ENCODE measurements at places on chromosomes 7 and 10.

GRCh38 chr10:11655836-11656235 lies 44.4 kb upstream of the USP6NL start:
- no peak for DNase-seq

- no peak for DNase-seq
Observed at GRCh38 chr10:12628153-12628552, 278.8 kb downstream of the CAMK1D start.

DNA sequence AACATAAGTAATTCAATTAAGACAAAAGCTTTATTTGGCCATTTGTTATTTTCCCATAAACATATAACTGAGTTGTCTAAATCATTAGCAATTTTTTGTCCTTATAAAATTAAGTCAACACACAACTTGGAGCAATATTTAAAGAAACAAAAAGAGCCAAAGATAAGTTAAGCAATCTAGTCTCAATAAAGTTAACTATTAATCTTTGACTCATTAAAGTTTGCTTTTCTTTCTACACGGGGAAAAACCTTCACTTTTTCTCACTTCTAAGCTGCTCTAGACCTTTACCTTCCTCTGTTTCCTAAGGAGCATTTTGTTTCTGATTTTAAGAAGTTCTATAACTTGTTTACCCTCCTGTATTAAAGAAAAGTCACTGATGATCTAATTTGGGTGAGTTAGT lies 867.1 kb upstream of the PHF14 start:
- DNase-seq: no peak

DNA sequence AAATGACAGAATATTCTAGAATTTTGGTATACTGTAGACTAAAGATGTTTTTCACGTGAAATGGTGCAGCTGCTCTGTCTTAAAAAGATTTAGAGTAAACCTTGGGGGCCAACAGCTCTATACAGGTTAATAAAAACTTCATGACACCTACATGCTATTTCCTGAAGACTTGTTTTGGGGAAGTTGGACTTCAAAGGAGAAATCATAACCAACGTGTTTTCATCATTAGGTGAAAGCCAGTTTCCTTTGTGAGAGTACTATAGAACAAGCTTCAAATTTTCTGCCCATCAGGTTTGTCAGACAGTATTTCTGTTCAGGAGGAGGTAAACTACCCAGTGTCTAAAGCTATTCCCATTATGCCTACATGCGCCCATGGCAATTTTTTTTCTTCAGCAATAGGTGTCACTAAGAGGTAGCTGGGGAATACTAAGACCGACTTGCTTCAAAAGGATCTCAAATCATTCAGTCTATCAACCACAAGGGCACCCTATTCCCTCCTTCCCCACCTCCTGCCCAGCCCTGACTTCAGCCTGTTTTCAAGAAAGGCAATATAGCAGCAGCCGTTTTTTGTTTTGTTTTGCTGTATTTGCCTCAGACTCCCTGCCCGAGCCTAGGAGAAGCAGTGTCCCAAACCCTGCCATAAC lies 237.3 kb upstream of the SP8 start:
- DNase-seq: no peak

DNA sequence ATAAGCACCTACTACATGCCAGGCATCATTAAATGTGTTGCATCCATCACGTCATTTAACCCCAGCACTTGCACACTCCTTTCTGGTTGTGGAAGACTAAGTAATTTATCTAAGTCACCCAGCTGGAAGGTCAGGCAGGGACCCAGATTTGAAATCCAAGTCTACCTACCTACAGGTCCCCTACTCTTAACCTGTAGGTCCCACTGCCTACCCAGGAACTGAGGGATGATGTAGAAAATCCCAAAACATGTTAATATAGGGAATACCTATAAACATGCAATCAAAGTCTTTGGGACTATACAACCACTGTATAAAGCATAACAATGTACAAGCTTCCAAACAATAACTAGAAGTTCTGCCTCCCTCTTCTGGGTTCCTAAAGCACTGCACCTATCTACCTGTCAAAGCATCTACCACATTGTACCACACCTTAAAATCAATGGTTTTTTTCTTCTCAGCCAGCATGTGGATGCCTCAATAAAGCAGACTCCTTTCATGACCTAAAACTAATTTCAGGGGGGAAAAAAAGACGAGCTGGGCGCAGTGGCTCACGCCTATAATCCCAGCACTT lies 5.6 kb downstream of the IL6 start:
- DNase-seq: no peak

GRCh38 chr10:46236941-46237681 lies 49.7 kb upstream of the ANTXRL start:
- DNase-seq: peak; percentile 31

DNA sequence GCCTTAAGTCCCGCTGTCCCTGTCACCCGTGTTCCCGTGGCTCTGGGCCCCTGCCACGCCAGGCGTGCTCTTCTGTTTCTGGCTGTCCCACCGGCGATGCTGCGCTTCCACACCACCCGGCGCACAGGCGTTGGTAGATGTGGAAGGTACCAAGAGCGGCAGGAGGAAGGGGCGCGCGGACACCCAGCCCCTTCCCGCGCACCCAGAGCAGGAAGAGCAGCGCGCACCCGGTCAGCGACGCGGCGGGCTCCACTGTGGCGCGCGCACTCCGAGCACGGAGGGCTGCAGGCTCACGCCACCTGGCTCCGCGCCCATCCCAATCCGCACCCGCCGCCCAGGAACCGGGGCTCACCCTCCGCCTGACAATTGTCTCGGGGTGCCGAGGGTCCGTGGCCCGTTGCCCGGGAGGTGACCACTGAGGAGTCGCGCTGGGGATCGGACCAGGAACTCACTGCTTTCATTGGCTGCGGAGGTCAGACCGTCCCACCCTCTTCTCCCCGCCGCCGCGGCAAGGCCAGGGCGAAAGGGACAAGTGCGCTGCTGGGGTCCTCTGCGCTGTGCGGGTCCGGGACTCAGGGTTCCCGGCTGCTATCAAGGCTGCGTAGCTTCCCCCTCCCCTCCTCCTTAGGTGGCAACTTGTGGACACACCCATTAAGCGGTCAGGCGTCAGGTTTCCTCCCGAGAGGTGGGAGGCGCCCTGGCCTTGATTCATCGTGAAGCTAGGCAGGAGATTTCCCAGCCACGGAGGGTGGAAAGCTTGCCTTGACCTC lies 121.6 kb upstream of the ZNF92 start:
- DNase-seq: peak; percentile 93

- peak; percentile 46 for DNase-seq
Observed at GRCh38 chr7:131945313-131945911, 389.0 kb upstream of the PODXL start.

GRCh38 chr10:86284355-86285105 lies 82.1 kb downstream of the GRID1 start:
- DNase-seq: peak; percentile 35

DNA sequence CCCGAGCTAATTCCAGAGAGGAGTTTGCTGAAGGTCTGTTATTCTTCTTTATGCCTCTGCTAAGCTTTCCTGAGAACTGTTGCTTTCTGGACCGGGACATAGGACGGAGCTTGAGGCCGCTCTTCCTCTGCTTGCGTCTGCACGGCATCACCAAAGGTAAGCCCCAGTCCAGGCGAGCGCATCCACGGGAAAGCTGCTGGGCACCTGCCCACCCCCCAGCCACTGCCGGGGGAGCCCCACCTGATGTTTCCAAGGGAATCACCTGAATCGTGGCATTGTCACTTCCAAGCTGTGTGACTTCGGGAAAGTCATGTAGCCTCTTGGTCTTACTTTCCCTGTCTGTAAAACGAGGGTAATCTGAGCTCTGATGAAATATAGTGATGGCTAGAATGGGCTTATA lies 45.1 kb upstream of the PLEKHA1 start:
- DNase-seq: no peak

DNA sequence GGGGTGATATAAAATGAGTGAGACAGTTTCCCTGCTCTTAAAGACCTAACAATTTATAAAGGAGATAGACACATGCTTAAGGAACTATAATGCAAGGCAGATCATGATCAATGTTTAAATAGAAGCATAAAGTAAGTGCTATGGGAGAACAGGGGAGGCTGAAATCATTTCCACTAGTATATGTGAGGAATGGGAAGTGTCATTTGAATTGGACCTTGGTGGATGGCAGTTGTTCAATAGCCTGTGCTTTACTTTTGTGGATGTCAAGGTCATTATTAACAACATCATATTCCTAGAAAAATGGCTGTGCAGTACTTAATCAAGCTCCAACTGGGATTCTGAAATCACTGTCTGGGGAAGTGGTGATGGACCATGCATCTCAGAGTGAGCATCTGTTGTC lies 14.7 kb downstream of the NPY start:
- no peak for DNase-seq

- no peak for DNase-seq
Observed at GRCh38 chr10:23368816-23369640, 24.4 kb upstream of the C10orf67 start.

- no peak for DNase-seq
Observed at GRCh38 chr7:620056-620455, 100.4 kb upstream of the PDGFA start.

DNA sequence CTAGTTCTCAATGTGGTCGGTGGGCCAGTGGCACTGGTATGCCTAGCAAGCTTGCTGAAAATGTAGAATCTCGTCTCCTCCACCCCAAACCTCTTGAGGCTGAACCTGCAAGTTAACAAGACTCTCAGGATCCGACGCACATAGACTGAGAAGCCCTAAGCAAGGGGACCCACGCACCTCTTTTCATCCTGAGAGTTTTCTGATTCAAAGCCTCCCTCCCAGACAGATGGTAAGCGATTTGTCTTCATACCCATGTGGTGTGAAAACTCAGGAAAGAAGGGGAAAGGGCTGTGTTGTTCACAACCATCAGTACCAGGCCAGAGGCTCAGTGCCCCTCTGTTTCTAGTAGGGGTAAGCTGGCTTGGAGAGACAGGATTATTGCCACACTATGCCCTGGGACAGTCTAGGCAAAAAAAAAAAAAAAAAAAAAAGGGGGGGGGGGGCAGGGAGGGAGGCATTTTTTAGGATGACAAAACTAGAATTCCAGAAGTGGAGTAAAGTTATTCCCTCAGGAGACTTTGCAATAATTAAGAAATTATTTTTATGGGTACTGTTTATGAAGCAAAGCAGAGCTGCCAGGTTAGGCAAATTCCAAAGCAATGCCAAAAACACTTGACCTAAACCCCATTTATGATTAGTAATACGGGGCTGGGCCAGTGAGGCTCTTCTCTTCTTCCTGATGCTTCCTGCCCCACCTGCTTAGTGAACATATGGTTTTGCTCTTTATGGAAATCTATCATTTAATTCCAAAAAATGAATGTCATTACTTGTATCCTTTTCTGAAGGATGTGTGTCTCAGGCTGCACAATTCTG lies 117.6 kb upstream of the PDLIM1 start:
- no peak for DNase-seq

DNA sequence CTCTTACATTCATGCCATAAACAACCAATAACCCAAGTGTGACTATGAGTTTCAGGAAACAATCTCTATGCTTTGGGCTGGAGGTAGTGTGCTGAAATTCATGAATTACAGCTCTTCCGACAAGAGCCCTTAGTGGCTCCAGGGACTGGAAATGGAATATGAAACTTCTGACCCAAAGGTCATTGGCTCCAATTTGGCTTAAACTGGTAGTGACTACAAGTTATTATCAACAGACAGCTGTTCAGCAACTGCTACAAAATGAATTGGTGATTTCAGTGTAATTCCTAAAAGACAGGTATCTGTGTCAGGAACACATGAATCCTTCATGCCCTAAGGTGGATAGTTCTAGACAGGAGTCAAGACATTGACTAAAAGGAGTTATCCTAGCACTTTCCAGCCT lies 745.4 kb downstream of the PHTF2 start:
- no peak for DNase-seq

GRCh38 chr10:93938140-93938539 lies 44.4 kb downstream of the SLC35G1 start:
- DNase-seq: no peak

GRCh38 chr7:18637516-18637915 lies 142.0 kb downstream of the HDAC9 start:
- no peak for DNase-seq

GRCh38 chr10:47351899-47352815 lies 4.0 kb downstream of the RBP3 start:
- DNase-seq: no peak

DNA sequence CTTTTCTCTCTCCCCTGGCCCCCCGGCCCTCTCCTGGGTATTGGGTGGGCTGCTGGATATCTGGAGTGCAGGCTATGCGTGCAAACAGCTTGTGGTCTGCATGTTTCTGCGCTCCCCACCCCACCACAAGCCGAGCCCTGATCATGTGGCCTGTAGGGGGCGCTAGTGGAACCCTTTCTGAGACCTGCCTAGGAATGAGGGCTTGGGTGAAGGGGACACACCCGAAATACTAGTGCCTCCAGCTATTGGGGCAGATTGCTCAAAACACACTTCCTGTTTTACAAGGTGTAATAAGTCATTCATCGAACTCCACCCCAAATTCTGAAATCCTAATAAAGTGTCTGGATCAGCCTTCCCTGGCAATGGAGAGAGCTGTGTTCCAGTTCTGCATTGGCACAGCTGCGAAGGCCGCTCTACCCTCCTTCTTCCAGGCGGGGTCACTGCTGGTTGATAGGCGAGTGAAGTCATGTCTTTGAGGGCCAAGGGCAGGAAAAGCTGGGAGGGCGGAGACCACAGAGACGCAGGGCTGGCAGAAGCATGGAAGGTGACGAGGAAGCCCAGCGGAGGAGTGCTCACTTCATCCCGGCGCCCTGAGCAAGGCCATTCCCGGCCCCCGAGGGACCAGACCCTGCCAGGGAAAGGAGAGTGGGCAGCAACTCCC lies 19.8 kb upstream of the PRRT4 start:
- DNase-seq: peak; percentile 96

GRCh38 chr7:53340220-53340619 lies 304.8 kb downstream of the POM121L12 start:
- DNase-seq: no peak

DNA sequence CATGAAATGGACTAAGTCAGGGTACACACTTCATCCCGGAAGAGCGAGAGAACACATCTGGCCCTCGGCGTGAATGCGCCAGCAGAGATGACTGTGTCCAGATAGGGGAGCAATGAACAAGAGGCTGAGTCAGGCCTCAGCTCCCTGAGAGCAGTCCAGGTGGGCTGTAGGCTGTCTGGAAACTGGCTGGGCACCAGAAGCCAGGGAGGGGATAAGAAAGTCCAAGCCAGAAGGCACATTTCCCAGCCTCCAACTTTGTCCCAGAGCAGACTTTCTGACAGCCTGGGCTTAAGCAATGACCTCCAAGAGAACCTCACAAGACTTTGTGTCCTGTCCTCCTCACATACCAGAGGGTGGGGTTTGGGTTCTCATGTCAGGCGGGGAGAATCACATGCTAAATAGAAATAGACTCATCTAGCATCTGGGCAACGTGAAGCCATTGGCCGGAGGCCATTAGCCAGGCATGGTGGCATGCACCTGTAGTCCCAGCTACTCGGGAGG lies 157.2 kb downstream of the ARHGAP12 start:
- DNase-seq: no peak
